ENCODE measurements at places on chromosomes 11 and 22.
A peak's percentile ranks its signal among the peaks of the same experiment; 100 is the strongest.

DNA sequence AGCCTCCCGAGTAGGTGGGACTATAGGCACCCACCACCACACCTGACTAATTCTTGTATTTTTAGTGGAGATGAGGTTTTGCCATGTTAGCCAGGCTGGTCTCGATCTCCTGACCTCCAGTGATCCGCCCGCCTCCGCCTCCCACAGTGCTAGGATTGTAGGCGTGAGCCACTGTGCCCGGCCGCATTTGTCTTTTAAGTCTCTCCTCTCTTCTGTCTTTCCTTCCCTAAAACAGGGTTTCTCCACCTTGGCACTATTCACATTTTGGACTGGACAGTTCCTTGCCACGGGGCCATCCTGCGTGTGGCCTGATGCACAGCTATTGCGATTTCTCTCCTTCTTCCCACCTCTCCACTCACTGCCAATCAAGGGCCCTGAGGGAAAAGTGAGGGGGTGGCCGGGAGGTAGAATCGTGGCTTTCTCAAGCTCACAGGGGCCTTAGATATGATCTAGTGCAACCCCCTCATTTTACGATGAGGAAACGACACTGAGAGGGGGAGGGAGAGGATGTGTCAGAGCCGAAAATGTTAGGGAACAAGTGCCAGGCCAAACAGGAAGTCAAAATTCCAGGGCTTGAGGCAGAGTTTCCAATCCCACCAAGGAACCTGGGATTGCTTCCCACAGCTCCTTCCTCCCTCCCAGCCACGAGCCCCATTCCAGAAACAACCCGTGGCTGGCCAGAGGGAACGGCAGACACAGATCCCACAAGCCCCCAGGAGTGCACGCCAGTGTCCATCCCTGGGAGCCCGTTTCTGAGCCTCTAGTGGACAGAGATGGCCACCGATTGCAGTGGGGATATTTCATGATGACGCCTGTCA lies 21.2 kb downstream of the SCGB1A1 start:
- DNase-seq, result no peak

DNA sequence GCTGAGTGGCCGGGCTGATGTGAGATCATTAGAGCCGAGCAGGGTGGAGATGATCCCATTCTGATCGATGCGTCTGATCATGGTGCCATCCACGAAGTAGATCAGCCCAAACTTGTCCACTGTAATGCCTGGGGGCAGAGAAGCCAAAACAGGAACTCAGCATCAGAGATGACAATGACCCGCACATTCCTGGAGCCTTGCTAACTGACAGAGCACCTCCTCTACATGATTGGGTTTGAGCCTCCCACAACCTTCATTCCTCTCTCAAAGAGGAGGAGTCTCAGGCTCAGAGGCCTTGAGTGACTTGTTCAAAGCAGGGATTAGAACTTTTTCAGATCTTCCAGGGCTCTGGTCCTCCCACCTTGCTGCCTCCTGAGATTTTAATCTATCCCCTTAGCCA lies 133.7 kb upstream of the NARS2 start:
- DNase-seq, result peak; percentile 36

GRCh38 chr11:76656050-76656531 lies 14.5 kb downstream of the LRRC32 start:
- no peak for DNase-seq

- no peak for DNase-seq
These were observed 5.0 kb downstream of the CD81 start for GRCh38 chr11:2382129-2382517.

DNA sequence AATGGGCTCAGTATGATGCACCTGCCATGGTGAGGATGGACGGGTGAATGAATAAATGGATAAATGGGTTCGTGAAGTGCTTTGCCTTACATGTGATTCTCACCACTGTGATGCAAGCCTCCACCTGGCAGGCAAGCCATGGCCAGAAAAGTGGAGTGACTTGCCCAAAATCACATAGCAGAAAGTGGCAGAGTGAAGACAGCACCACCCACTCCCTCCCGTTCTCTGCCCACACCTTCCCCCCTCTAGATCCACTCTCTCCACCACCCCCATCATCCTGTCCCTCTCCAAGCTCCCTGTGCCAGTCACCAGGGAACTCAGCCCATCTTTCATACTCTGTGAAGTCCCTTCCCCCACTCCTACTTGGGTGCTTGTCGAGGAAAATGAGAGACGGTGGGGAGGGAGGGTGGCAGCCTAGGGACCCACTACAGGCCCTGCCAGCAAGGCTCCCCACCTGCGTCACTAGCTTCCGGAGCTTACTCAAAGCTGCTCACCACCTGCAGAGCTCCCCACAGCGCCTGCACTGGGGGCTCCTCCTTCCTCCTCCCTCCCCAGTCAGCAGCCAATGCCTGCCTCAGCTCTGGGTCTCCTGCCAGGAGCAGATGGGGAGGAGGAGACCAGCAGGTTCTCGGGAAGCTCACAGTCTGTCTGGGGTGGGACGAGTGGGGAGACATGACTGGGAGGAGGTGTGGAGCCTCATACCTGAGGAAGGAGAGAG lies 82.3 kb downstream of the PDE2A start:
- no peak for DNase-seq

GRCh38 chr11:33582636-33583325 lies 117.8 kb downstream of the C11orf91 start:
- no peak for DNase-seq

DNA sequence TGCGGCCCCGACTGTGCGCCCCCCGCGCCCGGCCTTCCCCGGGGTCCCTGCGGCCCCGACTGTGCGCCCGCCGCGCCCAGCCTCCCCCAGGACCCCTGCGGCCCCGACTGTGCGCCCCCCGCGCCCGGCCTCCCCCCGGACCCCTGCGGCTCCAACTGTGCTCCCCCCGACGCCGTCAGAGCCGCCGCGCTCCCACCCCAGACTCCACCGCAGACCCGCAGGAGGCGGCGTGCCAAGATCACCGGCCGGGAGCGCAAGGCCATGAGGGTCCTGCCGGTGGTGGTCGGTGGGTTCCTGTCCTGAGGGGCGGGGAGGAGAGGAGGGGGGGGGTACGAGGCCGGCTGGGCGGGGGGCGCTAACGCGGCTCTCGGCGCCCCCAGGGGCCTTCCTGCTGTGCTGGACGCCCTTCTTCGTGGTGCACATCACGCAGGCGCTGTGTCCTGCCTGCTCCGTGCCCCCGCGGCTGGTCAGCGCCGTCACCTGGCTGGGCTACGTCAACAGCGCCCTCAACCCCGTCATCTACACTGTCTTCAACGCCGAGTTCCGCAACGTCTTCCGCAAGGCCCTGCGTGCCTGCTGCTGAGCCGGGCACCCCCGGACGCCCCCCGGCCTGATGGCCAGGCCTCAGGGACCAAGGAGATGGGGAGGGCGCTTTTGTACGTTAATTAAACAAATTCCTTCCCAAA lies 3.1 kb downstream of the DRD4 start:
- no peak for DNase-seq

- no peak for DNase-seq
These were observed 63.7 kb upstream of the SESN3 start for GRCh38 chr11:95294701-95295100.

GRCh38 chr22:17665854-17666253 lies 27.3 kb downstream of the BCL2L13 start:
- no peak for DNase-seq

GRCh38 chr22:40525250-40525884 lies 111.2 kb downstream of the MRTFA start:
- DNase-seq, result no peak

DNA sequence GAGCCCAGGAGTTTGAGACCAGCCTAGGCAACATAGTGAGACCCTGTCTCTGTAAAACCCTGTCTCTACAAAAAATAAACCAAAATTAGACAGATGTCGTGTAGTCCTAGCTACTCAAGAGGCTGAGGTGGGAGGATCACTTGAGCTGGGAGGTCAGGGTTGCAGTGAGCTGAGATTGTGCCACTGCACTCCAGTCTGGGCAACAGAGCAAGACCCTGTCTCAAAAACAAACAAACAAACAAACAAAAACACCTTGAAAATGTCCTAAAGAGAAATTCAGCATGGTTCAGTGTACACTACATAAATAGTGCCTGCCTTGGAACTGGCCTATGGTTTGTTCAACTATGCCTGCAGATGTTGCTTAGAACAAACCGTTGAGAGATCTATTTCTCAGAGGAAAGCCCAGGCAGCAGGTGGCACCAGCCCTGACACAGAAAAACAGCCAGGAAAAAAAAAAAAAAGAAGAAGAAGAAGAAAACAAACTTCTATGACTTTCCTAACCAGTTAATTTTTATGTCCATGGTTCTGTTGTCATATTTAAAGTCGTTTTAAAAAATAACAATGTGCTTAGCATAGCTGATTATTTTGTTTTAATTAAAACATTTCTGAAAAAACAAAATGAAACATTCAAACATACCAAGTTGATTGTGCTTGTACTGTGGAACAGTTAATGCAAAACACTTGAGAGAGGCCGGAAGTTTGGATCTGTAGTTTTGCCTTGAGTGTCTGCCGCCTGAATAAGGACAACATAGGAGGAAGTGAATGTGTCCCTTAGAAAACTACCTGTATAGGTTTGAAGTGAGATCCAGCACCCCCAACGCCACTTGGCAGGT lies 5.4 kb downstream of the KREMEN1 start:
- DNase-seq, result no peak

- peak; percentile 77 for DNase-seq
These were observed 36.2 kb downstream of the LIF start for GRCh38 chr22:30210235-30210909.

DNA sequence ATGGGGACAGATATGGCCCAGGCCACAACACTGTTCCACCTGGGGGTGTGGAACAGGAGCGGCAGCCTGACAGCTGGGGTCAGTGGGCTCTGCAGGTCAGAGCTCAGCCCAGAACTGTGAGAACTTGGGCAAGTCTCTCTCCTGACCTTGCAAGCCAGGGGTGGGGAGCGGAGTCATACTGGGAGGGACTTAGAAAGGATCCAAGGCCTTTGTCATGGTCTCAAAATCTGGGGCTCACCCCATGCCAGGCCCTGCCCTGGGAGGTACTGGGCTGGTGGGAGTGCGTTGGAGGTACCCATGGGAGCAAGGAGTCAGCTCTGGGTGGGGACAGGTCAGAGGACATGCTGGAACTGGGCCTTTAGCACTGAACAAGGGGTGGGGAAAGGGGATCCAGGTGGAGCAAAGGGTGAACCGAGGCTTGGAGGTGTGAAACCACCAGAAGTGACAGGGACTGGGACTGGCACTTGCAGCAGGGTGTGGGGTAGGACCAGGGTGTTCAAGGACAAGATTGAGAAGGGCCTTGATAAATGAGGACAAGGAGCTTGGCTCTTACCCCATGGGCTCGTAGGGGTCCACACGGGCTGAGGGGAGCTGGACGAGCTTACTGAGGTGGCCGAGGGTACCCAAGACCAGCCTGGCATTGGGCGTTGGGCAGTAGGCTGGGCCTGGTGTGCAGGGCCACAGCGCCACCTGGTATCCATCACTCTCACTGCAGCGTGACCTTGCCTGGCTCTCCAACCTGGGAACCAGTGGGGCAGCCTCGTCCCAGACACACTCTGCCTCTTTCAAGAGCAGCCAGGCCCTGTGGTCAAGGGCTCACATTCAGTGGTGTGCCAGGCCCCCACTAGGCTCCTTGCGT lies 7.4 kb upstream of the PMM1 start:
- DNase-seq, result no peak

DNA sequence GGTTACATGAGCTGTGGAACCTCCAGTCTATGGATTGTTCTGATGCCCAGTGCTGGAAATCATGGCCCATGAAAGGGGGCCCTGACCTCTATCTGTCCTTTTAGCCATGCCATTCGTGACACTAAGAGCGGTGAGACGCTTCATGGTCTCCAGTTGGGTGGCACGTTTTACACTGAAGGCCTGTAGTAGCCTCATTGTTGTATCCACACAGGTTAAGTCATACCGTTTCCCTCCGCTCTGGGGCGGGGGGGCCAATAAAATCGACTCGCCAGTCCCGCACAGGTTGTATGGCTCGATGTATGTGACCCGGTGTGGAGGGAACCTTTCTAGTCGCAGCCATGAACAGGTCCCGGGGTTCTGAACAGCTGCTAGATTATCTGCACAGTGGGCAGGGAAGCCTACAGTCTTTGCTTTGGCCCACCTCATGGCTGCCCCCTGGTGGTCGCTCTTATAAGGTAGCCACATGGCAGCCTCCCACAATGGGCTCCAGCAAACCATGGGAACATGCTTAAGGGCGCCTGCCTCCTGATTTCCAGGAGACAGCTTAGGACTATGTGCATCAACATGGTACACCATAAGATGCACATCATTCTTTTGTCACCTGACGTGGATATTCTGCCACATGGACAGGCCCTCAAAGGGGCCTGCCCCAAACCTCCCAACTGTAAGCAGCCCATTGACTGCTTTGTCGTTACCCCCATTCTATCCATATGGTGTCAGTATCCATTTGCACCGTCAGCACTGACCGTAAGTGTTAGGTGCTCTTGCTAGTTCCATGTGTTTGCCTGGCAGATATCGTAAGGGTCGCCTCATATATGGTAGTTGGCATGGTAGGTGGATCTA lies 19.7 kb upstream of the APOL3 start:
- peak; percentile 17 for DNase-seq

GRCh38 chr11:93747122-93747521 lies 5.7 kb downstream of the C11orf54 start:
- DNase-seq, result no peak

- no peak for DNase-seq
These were observed 28.6 kb downstream of the QSER1 start for GRCh38 chr11:32921204-32921603.

DNA sequence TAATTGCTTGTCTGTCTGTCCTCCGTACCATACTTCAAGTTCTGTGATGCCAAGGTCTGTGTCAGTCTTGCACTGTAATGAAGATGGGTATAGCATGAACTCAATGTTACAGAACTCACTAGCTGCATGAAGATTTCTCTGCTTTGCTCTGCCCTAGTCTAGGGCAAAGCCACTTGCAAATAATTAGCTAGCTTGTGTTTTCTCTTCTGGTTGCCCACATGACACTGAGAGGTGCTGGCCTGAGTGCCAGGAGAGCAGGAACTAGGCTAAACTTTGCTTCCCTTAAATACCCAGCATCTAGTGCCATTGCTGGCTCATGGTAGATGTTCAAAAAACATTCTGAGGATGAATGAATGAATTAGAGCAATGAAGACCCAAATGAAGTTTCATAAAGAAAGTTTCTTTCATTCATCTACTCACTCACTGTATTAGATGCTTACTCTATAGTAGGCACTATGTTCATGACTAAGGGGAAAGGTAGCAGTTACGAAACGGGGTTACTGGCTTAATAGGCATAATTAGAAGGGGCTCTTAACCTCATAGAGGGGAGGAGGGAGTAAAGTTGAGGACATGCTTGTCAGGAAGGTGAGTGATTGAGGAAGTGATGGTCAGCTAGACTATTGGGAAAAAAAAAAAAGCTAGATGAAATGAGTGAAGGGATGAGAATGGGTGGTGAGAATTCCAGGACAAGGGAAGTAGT lies 4.4 kb upstream of the ENDOD1 start:
- no peak for DNase-seq

GRCh38 chr11:111944651-111945051 lies 7.5 kb downstream of the DIXDC1 start:
- DNase-seq, result peak; percentile 58

All from RWPE1 (cell line).